ENCODE measurements at places on chromosomes 2 and 18. TPM values are rescaled to one million over a fixed set of nuclear protein-coding genes. Genes with fewer than 3 reads are reported as not detected.

- DNase-seq: peak; percentile 61
- peak overlapping the region; percentile 62 for H3K4me3 ChIP-seq
- H3K27me3 ChIP-seq: peaks cover 8% of the 10 kb centered on the region
- H3K4me1 ChIP-seq: peaks cover 3% of the 10 kb centered on the region
- no peak overlapping the region for H3K27ac ChIP-seq
- H3K36me3 ChIP-seq: no peaks in the 10 kb centered on the region
Observed at GRCh38 chr2:47272031-47272864, 117.1 kb upstream of the STPG4 start.

- no peak overlapping the region for H3K27ac ChIP-seq
- H3K36me3 ChIP-seq: no peaks in the 10 kb centered on the region
- peaks cover 9% of the 10 kb centered on the region for H3K4me1 ChIP-seq
- peaks cover 9% of the 10 kb centered on the region for H3K27me3 ChIP-seq
Observed at GRCh38 chr18:76545433-76546087, 50.5 kb upstream of the ZNF516 start.

The TMEM247 gene
- total RNA-seq: not detected

The COL3A1 gene
- total RNA-seq: 30.4 TPM

The DYNC2LI1 gene
- total RNA-seq: 29.2 TPM

DNA sequence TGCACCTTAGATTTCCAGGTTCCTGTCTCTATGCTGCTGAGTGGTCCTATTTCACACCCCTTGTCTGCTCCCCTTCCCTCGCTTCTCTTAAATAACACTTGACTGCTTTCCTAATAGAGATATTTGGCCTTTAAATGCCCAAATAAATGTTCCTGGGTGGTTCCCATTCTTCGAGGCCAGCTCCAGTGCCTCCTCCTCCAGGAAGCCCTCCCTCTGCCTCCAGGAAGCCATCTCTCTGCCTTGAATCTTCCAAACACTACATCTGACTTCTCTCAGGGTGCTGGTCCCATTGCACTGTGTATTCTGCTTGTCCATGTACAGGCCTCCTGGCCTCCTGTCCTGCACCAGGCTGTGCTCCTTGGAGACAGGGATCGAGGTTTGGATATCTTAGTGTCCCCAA is 14.2 kb downstream of the EHD3 start:
- DNase-seq: no peak
- no peaks in the 10 kb centered on the region for H3K27me3 ChIP-seq
- no peak overlapping the region for H3K27ac ChIP-seq
- peaks cover 6% of the 10 kb centered on the region for H3K36me3 ChIP-seq

- H3K36me3 ChIP-seq: no peaks in the 10 kb centered on the region
- H3K4me1 ChIP-seq: peaks cover 13% of the 10 kb centered on the region
- H3K4me3 ChIP-seq: no peak overlapping the region
- no peaks in the 10 kb centered on the region for H3K27me3 ChIP-seq
- peak overlapping the region; percentile 10 for H3K27ac ChIP-seq
Observed at GRCh38 chr18:74194691-74195090, 46.4 kb downstream of the TIMM21 start.

The ADAM17 gene
- total RNA-seq: 53.1 TPM

GRCh38 chr2:206071807-206072206 is 14.2 kb downstream of the INO80D start:
- H3K36me3 ChIP-seq: peaks cover 4% of the 10 kb centered on the region
- no peak overlapping the region for H3K4me3 ChIP-seq
- H3K27me3 ChIP-seq: no peaks in the 10 kb centered on the region
- H3K4me1 ChIP-seq: no peaks in the 10 kb centered on the region
- peak overlapping the region; percentile 11 for H3K27ac ChIP-seq

The TSPYL6 gene
- total RNA-seq: not detected

GRCh38 chr2:172011812-172012575 is 12.2 kb downstream of the METAP1D start:
- DNase-seq: no peak
- H3K4me3 ChIP-seq: no peak overlapping the region

The GALR1 gene
- 4.0 TPM for total RNA-seq

- H3K27me3 ChIP-seq: no peaks in the 10 kb centered on the region
- H3K36me3 ChIP-seq: peaks cover 1% of the 10 kb centered on the region
- H3K27ac ChIP-seq: peak overlapping the region; percentile 99
- peak overlapping the region; percentile 95 for H3K4me3 ChIP-seq
- peaks cover 35% of the 10 kb centered on the region for H3K4me1 ChIP-seq
Observed at GRCh38 chr18:70289351-70290312, 787 bp downstream of the SOCS6 start.

DNA sequence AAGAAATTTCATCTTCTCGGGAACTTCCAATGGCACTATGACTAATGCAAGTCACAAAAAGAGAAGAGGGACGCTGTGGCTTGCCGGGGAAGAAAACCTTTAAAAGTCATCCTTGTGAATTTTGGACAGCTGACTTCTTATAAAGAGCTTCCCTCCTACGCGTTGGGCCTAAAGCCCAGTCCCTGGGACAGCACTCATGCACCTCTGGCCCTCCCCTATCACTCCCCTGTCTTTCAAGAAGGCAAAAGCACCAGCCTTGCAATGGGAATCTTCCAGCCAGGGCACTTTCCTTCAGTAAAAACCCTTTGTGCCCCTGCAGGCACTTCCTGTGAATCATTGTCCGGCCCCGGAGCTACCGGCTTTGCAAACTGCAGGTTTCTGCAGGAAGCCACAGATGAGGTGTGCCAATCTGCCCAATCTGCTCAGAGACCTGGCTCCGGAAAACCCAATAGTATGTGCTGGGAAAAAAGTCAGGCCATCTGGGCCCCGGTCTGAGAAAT is 7.1 kb downstream of the MREG start:
- H3K27ac ChIP-seq: peak overlapping the region; percentile 16
- no peak overlapping the region for H3K4me3 ChIP-seq
- DNase-seq: no peak
- H3K4me1 ChIP-seq: peaks cover 12% of the 10 kb centered on the region
- no peaks in the 10 kb centered on the region for H3K27me3 ChIP-seq

The CDK15 gene
- not detected for total RNA-seq

- H3K27me3 ChIP-seq: peaks cover 78% of the 10 kb centered on the region
- H3K4me1 ChIP-seq: peaks cover 1% of the 10 kb centered on the region
- H3K4me3 ChIP-seq: no peak overlapping the region
- H3K27ac ChIP-seq: no peak overlapping the region
- no peak for DNase-seq
Observed at GRCh38 chr2:72897785-72898584, 10.8 kb downstream of the SPR start.

- H3K27me3 ChIP-seq: peaks cover 3% of the 10 kb centered on the region
- no peaks in the 10 kb centered on the region for H3K4me1 ChIP-seq
- no peak overlapping the region for H3K4me3 ChIP-seq
- DNase-seq: no peak
- no peaks in the 10 kb centered on the region for H3K36me3 ChIP-seq
- no peak overlapping the region for H3K27ac ChIP-seq
Observed at GRCh38 chr18:61948846-61949438, 56.1 kb upstream of the RNF152 start.

The ELOA2 gene
- total RNA-seq: not detected

GRCh38 chr2:43592443-43592842 is 3.4 kb downstream of the THADA start:
- no peaks in the 10 kb centered on the region for H3K27me3 ChIP-seq
- no peak overlapping the region for H3K4me3 ChIP-seq
- H3K4me1 ChIP-seq: peaks cover 12% of the 10 kb centered on the region
- no peak overlapping the region for H3K27ac ChIP-seq

GRCh38 chr2:131010566-131010965 is 82.7 kb downstream of the FAM168B start:
- peaks cover 27% of the 10 kb centered on the region for H3K27me3 ChIP-seq
- no peak for DNase-seq
- H3K4me3 ChIP-seq: no peak overlapping the region
- no peak overlapping the region for H3K27ac ChIP-seq
- H3K36me3 ChIP-seq: no peaks in the 10 kb centered on the region

DNA sequence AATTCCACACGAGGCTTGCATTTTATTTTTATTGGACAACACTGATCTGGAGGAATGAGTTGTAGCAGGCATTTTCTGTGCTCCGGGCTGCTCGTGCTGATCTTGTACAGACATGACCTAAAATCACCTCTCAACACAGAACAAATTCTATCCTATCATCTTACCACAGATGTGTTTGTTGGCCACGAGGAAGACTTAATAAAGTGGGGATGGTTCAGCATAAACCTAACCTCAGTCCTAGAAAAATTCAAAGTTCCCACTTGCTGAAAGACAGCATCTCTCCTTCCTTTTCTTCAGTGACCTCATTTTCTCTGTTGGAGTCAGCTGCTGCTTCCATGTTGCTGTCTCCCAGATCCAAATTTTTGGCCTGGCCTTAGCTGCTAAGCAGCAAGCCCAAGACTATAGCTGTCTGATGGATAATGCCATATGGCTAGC is 45.3 kb downstream of the RBKS start:
- H3K27ac ChIP-seq: no peak overlapping the region
- H3K4me1 ChIP-seq: no peaks in the 10 kb centered on the region
- peaks cover 3% of the 10 kb centered on the region for H3K36me3 ChIP-seq
